ENCODE measurements at places on chromosomes 6 and 20.

- DNase-seq = no peak
Observed at GRCh38 chr20:7237251-7237650, 469.8 kb downstream of the BMP2 start.

DNA sequence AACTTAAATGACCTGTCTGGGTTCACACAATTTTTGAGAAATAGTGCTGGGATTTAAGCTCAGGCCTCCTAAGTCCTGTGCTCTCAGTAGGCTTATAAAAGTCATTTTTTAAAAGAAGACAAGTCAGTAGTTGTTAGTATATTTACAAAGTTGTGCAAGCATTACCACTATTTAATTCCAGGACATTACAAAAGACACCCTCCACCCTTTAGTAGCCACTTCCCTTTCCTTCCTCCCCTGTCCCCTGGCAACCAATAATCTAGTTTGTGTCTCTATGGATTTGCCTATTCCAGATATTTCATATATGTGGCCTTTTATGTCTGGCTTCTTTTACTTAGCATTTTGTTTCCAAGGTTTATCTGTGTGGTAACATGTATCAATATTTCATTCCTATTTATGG lies 37.6 kb downstream of the HMGN3 start:
- no peak for DNase-seq

DNA sequence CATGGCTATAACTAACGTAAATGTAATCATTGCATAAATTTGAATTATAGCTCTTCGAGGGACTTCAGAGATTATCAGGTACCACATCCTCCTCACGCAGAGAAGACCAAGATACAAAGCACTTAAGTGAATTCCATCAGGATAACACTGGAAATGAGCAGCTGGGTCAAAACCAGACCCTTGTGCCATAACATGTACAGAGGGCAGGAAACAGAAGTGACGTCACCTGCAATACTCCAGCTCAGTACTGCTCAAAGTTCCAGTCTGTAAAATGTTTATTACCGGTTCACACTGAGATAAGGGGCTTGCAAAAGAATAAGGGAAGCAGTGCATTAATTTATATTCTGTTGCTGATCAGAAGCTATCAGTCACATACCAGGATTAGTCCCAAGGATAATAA lies 45.8 kb downstream of the RGS17 start:
- no peak for DNase-seq

DNA sequence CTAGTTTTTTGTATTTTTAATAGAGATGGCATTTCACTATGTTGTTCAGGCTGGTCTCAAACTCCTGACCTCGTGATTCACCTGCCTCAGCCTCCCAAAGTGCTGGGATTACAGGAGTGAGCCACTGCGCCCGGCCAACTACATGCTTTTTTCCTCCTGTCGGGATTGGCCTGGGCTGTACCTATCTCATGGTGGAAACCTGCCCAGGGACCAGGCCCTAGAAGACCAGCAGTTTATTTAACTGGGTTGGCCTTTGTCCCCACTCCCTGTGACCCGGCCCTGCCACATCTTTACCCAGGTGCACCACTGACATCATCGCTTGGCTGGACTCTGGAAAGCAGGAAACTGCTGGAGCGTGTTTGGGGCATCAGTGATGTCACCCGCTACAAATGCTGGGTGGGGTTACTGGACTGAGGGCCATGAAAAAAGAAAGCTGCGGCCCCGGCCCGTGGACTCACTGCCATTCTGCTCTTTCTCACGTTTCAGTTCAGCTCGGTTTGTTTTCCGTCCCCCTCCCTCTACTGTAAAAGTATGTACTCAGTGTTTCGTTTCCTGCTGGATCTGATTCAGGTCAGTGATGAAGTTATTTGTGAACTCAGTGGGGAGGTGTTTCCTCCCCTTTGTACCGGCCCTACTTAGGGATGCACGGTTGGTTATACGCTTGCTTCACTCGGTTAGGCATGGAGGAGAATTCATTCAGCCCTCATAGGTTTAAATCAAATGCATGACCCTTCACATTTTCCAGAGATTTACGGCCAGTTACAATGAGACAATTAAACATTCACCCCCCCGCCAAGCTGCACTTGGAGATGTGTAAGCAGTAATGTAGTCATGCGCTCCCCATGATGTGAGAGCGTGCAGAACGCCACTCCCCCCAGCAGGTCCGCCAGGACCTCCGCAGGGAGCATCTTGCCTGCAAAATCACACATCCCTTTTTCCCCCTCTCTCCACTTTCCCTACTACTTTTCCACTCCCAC lies 179.3 kb downstream of the MTHFD1L start:
- DNase-seq = peak; percentile 68

GRCh38 chr20:36855241-36855657 lies 20.7 kb upstream of the TLDC2 start:
- DNase-seq = no peak

- DNase-seq = no peak
Observed at GRCh38 chr6:157996201-157996712, 14.6 kb downstream of the SYNJ2 start.

DNA sequence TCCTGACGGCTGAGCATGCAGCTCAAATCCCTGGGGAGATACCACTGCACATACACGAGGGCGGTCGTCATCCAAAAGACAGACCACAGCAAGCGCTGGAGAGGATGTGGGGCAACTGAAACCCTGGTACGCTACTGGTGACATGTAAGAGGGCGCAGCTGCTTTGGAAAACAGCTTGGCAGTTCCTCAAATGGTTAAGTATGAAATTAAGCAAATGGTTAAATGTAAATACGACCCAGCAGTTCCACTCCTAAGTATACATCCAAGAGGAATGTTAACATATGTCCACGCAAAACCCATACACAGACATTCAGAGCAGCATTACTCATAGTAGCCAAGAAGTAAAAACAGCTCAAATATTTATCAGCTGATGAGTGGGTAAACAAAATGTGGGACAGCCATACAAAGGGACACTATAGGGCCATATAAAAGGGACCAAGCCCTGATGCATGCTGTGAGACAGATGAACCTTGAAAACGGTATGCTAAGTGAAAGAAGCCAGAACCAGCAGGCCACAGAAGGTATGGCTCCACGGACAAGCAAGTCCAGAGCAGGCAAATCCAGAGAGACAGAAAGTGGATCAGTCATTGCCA lies 38.5 kb downstream of the RIPOR3 start:
- DNase-seq = no peak
